ENCODE measurements at places on chromosomes 5 and 9.
A peak's percentile ranks its signal among the peaks of the same experiment; 100 is the strongest.

DNA sequence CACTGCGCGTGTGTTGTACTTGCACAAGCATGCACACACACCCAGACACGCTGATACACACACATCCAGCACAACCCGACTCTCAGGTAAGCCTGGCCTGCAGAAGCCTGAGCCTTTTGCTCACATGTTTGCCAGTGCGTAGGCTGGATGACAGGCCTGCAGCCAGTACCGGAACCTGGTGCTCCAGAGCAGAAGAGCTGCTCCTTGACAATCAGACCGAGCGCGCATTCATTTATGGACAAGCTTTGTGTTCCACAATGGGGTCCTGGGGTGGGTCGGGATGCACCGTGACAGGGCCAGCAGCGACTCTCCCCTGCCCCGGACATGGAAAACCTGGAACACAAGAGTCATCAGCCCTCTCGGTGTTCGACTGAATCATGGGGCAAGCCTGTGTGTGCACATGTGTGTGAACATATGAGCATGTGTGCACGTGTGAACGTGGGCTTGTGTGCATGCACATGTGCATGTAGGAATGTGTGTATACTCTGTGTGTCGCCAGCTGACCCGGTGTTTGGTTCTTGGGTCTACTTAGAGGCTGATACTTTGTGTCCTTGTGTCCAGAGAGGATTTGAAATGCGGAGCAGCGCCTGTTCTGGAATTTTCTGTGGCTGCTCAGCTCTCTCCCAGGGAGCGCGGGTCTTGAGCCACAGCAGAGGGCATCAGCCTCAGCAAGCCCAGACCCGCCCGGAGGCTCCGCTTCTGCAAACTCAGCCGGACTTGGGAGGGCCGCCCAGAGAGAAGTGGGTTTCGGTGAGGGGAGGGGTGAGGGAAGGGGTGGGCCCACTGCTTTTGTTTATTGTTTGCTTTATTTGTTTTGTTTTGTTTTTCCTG, 32.2 kb downstream of the IRX4 start:
- DNase-seq = no peak

DNA sequence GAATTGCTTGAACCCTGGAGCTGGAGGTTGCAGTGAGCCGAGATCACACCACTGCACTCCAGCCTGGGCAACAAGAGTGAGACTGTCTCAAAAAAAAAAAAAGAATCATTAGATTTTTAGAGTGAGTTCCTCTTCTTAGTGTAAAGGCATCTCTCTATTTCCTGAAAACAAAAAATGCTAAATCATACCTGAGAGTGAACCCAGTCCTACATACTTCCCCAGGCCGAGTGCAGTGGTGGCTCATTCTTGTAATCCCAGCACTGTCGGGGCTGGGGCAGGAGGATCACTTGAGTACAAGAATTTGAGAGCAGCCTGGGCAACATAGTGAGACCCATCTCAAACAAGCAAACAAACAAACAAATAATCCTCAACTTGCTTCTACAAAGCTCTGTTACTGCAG, 38.2 kb upstream of the LPAR1 start:
- DNase-seq = peak; percentile 63

GRCh38 chr9:76984486-76984885, 35.0 kb upstream of the FOXB2 start:
- no peak for DNase-seq

- DNase-seq = no peak
Observed at GRCh38 chr5:111172504-111172903, 51.7 kb upstream of the CAMK4 start.

GRCh38 chr5:43573058-43573457, 16.2 kb upstream of the PAIP1 start:
- DNase-seq = no peak

- peak; percentile 26 for DNase-seq
Observed at GRCh38 chr9:128781187-128782070, 5.6 kb upstream of the TBC1D13 start.

- DNase-seq = no peak
Observed at GRCh38 chr5:143041461-143041860, 271.3 kb downstream of the ARHGAP26 start.

- DNase-seq = no peak
Observed at GRCh38 chr9:116859763-116860162, 172.7 kb downstream of the TRIM32 start.

GRCh38 chr9:100111235-100111634, 12.2 kb downstream of the INVS start:
- no peak for DNase-seq

DNA sequence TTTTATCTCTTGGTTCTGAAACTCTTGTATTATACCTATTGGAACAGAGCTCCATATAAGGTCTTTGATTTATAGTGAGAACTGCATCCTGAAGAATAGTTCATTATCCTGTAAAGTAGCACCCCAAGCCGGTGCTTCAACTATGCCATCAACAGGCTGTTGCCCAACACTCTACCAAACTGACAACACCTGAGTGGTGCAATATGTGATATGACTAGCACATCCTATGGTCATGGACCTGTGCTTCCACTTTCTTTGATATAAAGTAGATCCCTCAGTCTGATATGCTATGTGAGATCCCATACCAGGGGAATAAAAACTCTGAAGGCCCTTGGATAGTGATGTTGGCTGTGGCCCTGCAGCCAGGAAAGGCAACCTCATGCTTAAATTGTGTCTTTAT, 15.8 kb downstream of the CSF2 start:
- no peak for DNase-seq

- peak; percentile 64 for DNase-seq
Observed at GRCh38 chr5:9207817-9208418, 338.0 kb downstream of the SEMA5A start.

GRCh38 chr9:90306158-90306557, 336.5 kb downstream of the DIRAS2 start:
- no peak for DNase-seq

DNA sequence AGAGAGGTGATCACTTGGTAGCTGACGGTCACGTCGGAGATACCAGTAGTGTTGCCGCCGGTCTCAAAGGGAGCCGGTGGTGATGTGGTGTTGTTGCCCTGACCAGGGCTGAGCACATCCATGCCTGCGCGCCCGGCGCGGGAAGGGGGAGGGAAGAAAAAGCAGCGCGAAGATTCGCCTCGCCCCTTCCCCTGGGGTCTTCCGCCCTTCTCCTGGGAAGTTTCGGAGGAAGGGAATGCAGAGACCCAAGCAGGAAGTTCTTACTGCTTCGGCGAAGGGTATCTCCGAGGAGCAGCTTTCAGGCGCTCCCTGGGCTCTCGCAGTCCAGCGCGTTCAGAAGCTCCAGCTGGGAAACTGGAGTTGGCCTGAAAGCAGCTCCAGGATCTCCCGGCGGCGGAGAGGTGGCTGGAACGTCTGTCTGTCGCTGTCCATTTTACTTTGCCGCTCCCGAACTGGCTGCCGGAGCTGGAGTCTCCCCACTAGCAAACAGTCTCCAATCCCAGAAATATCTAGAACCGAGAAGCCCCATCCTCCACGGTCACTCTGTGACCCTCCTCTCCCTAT, 565 bp downstream of the HTR1A start:
- DNase-seq = no peak

DNA sequence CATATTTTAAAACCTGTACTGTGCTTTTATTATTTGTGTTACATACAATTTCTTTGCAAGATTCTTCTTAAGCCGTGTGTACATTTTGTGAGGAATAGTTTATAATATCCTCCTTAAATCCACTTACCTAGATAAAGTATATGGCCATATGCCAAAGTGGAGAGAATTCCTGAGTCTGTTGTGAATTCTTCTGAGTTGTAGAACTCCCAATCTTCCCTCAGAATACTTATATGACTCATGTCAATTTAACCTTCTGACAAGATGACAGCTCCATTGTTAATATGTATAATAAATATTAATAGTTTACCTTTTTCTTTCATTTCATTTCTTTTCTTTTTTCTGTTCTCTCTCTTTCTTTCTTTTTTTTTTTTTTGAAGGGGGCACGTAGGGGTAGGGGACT, 6.0 kb upstream of the RICTOR start:
- DNase-seq = no peak

DNA sequence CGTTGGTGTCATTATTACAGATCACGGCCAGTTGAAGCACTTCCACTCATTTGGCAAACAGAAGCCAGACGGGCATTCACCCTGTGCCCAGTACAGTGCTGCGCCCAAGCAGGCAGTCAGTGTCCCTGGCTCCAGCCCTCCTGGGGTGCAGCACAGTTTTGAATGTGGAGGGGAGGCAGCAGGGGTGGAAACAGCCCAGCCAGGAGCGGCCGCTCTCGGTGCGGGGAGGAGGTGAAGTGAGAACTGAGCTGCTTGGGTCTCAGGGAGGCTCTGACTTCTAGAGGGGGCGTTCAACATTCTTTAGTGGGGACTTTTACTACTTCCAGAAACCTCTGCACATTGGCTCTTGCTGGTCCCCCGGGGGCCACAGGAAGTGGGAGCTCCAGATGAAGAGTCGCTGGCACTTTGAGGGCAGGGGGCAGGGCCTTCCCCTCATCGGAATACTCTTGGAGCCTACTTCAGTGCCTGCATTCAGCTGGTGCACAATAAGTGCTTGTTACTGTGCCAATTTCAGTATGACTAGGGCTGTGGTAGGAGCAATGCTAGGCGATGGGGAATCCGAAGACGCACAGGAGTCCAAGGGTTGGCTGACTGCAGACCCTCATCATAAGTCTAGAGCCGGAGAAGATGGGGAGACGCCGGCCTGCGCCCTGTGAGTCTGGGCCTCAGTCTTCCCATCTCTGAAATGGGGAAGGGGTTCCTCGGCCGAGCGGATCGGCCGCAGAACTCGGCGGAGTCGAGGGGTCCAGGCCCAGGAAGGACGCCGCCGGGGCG, 492 bp upstream of the NEK6 start:
- DNase-seq = no peak

GRCh38 chr9:120446671-120447070, 133.3 kb downstream of the CDK5RAP2 start:
- no peak for DNase-seq

- DNase-seq = peak; percentile 18
Observed at GRCh38 chr5:107808671-107809137, 138.0 kb upstream of the EFNA5 start.

- DNase-seq = peak; percentile 80
Observed at GRCh38 chr5:172958331-172959046, 735 bp upstream of the RPL26L1 start.

GRCh38 chr5:126998895-126999570, 31.3 kb downstream of the MARCHF3 start:
- DNase-seq = no peak

- DNase-seq = no peak
Observed at GRCh38 chr5:78508186-78508765, 140.3 kb downstream of the LHFPL2 start.

DNA sequence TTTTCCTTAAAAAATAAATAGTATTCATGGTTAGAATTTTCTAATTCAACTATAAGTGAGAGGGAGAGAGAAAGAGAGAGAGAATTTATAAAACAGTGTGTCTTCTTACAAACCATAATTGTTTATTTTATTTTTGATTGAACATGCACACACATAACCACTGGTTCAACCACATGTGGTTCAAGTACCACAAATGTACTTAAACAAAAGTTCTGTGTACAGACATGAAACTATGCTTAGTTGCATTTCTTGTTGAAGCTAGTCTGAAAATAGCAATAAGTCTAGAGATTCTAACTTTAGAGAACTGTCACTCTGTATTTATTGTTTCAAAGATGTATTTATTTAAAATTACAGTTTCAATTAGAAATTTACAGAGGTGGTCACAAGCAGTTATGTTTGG, 130.6 kb upstream of the PDE4D start:
- peak; percentile 14 for DNase-seq

All from GM12865 (cell line).